Heart right ventricle (tissue), 16 donors: ENCODE measurements at places on chromosomes 5 and 9.

DNA sequence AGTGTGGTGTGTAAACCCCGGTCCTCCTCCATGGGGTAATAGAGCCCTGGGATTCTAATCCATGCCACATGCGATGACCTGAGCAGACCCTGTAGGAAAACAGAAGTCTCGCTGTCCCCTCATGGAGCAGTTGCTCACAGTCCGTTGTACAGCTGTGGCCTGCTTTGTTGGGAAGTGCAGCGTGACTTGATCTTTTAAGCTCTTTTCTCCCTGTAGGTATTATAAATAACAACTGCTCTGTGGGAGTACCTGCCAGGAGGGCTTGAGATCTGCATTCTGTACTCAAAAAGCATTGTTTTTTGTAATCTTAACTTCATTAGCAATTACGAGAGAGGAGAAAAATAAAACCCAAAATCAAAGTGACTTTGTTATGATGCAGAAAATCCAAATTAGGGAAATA, 17.3 kb downstream of the MEGF10 start:
- H3K4me3 ChIP-seq, result no peak overlapping the region
- no peak for DNase-seq
- H3K27ac ChIP-seq, result no peak overlapping the region
- H3K4me1 ChIP-seq, result no peaks in the 10 kb centered on the region

GRCh38 chr5:36369219-36369690, 67.6 kb upstream of the RANBP3L start:
- no peak for DNase-seq
- H3K36me3 ChIP-seq, result no peaks in the 10 kb centered on the region
- no peak overlapping the region for H3K4me3 ChIP-seq
- no peaks in the 10 kb centered on the region for H3K27me3 ChIP-seq
- no peaks in the 10 kb centered on the region for H3K4me1 ChIP-seq

- H3K4me1 ChIP-seq, result no peaks in the 10 kb centered on the region
- no peaks in the 10 kb centered on the region for H3K36me3 ChIP-seq
- no peaks in the 10 kb centered on the region for H3K27me3 ChIP-seq
- no peak overlapping the region for H3K27ac ChIP-seq
- no peak for DNase-seq
- no peak overlapping the region for H3K4me3 ChIP-seq
These were observed 42.6 kb downstream of the SLF1 start for GRCh38 chr5:94661086-94661485.

DNA sequence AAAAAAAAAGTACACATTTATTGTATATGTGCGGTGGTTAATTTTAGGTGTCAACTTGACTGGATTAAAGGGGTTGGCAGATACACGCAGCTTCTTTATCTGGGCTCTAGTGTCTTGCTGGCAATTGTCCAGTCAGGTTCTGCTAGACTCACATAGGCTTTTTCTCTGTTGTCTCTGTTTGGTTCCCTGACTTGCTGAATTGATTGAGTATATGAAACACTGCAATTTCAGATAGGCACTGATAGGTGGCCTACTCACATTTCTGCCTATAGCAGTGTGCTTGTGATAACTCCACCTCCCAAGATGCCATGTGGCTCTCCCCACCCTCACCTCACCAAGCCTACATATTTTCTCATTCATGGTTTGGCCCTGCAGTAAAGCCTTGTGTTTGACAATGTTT, 52.5 kb downstream of the AOPEP start:
- peak overlapping the region; percentile 86 for H3K27ac ChIP-seq
- H3K4me3 ChIP-seq, result no peak overlapping the region
- H3K4me1 ChIP-seq, result no peaks in the 10 kb centered on the region
- H3K27me3 ChIP-seq, result no peaks in the 10 kb centered on the region

DNA sequence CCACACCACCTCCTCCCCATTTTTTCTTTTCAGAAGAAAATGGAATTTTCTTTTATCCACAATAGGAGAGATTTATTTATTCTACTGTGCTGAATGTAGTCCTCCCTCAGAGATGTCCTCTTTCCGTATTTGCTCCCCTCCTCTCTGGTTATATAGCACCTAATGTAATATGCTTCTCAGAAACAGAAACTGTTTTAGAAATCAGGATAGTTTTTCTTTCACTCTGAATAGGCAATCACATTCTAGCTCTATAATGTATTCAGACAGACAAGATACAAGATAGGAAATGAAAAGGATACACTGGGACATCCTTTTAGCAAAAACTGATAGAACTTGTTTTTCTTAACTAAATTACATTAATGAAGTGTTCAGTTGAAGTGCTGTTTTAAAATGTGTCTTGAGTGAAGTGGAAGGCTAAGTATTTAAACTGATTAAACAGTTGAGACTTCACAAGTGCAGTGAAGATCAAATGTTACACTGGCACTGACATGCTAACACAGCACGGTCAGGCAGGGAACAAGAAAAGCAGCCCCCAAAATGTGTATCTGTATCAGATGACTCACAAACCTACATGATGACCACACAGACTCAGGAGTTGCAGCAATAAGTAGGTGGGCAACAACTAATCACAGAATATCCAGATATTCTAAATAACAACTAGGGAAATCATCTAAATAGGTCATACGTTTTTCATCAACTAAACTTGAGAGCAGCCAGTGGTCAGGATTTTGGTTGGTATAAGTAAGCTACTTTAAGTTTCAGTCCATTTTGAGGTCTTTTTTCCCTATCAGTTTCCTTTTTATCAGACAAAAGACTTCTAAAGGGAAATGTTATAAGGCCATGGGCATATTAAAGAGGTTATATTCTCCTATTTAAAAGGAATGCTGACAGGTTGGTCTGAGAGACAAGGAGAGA, 260.4 kb downstream of the MLLT3 start:
- H3K4me3 ChIP-seq, result no peak overlapping the region
- no peak for DNase-seq
- H3K27ac ChIP-seq, result no peak overlapping the region
- H3K36me3 ChIP-seq, result no peaks in the 10 kb centered on the region

DNA sequence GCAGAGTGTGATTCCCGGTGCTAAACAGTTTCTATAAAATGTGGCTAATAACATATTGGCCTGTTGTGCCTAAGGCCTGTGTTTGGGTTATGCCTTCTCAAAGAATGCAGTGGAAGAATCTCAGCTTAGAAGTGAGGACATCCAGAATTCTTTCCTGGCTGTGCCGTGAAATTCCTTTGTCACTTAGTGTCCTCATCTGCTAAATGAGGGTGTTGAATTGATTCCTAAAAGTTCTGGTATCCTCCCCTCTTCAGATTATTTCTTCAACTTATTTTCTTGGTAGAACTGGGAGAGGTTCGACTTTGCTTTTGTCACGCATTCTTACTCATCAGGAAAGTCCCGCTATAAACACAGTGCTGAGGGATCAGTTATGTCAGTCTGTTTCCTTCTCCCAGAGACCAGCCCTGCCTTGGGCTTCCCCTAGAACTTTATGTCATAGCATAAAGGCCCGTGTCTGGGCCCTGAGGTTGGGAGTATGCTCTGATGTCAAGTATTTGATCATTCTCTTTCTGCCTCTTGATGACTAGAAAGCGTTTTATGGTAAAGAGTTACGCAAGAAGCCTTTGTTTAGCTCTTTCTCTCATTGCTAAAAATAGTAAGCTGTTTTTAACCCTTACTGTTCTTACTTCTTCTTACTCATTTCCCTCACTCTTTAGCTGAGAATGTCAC, 29.5 kb downstream of the MTAP start:
- no peak overlapping the region for H3K4me3 ChIP-seq
- H3K36me3 ChIP-seq, result peaks cover 70% of the 10 kb centered on the region
- no peaks in the 10 kb centered on the region for H3K27me3 ChIP-seq

- DNase-seq, result no peak
- no peaks in the 10 kb centered on the region for H3K4me1 ChIP-seq
These were observed 75.1 kb upstream of the ATG10 start for GRCh38 chr5:81896764-81897163.

- H3K27ac ChIP-seq, result no peak overlapping the region
- no peak overlapping the region for H3K4me3 ChIP-seq
- no peaks in the 10 kb centered on the region for H3K27me3 ChIP-seq
- DNase-seq, result no peak
These were observed 16.9 kb downstream of the CNTFR start for GRCh38 chr9:34572628-34573027.
